ENCODE measurements at places on chromosomes 16 and 17.

- DNase-seq, result no peak
Measured at GRCh38 chr16:81996664-81997509, 14.4 kb downstream of the SDR42E1 start.

DNA sequence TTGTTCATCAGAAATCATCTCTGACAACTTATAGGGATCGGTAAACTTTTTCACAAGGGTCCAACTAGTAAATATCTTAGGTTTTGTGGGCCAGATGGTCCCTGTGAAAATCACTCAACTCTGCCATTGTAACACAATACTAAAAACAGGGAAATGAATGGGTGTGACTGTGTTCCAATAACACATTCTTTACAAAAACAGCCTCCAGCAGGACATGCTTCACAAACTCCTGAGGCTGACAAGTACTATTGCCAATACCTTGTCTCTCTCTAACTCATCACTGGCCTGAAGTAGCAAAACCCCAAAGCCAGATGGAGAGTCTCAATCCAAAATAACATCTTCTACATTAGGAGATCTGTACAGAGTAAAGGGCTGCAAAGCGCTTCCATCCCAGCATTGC, 312.3 kb downstream of the TOX3 start:
- no peak for DNase-seq

GRCh38 chr16:23452221-23452571, 793 bp downstream of the COG7 start:
- DNase-seq, result no peak

DNA sequence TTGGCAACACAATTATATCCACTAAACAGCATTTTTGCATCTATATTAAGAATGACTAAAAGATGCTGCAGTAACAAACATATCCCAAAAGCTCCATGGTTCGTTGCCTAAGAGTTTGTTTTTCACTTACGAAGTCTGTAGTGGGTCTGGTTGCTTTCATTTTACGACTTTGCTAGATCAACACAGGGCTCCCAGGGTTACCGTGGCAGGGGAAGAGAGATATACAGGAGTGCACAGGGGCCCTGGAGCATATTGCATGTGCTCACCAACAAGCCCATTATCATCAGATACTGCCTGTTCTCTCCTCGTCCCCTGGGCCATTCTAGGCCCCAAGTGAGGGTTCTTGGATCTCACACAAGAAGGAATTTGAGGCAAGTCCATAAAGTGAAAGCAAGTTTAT, 3.1 kb upstream of the MMP2 start:
- DNase-seq, result no peak

GRCh38 chr17:78082988-78083387, 45.6 kb downstream of the TMC6 start:
- no peak for DNase-seq

DNA sequence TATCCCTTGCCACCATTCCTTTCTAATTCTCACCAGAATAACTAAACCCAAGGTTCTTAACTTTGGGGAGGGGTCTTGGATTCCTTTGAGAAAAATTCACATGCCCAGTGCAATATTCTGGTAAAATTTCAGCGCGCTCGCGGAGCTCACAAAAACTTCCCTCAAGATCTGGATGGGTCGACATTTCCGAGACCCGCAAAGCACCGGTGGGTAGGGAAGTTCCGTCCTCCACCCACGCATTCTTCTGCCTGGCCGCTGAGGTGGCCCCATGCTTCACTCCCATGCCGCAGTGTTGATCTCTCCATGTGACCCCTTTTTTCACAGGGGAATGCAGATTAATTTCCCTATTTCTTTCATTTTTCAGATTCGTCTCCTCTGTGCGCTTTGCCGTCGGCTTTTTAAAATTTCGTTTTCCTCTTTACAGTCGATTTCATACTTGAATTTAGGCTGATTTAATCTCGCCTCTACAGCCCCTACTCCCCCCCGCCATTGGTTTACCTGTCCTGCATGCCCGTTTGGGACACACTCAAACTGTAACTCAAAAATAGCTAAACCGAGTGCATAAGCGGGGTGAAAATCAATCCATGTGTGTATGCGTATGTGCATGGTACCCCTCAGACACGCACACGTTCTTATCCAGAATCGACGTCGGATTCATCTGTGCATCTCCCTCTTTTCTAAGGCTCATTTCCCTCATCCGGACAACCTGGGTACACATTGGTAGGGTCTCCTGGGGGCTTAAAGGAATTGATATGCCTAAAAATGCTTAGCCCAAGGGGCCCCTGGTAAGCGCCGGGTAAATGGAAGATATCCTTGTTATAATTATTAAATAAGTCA, 1.4 kb upstream of the SP6 start:
- DNase-seq, result no peak

DNA sequence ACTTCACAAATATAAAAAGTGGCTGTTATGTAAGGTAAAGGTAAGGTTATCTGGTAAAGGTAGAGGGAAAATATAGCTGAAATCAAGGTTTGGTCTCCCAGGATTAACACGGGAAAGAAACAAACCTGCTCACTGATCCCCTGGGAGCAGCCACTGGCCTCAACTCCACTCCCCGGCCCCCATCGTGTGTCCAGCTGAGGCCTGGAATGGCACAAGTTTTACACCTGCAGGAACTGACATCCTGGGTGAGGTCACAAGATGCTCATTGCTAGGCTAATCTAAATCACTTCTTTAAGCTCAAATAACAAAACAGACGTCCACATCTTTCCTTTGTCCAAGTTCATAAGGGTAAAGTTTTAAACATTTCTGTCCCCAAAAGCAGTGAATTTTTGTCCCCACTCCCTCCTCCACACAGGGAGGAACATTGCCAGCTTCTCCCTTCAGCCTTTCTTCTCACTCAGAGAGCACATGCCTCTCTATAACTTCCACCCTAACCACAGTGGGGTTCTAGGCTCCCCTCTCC, 46.3 kb downstream of the ERN1 start:
- DNase-seq, result no peak

DNA sequence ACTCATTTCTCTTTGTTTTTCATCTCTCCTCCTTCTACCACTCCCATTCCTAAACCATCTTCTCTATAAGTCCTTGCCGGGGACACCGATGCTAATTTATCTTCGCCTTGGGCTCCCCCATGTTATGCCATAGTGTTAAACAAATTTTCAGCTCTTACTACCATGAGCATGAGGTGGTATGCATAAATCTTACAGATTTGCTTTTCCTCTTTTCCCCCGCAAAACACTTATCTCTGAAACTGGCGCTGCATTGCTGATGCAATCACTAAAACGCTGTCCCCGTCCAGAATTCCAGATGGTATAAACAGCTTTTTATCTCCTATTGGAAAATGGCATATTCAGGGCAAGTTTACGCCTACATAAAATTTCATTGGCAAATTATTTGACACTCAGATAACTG, 673.6 kb upstream of the CDH8 start:
- no peak for DNase-seq

GRCh38 chr16:4017807-4018206, 98.4 kb downstream of the ADCY9 start:
- no peak for DNase-seq

- DNase-seq, result no peak
Measured at GRCh38 chr17:41419716-41420115, 4.7 kb downstream of the KRT37 start.

DNA sequence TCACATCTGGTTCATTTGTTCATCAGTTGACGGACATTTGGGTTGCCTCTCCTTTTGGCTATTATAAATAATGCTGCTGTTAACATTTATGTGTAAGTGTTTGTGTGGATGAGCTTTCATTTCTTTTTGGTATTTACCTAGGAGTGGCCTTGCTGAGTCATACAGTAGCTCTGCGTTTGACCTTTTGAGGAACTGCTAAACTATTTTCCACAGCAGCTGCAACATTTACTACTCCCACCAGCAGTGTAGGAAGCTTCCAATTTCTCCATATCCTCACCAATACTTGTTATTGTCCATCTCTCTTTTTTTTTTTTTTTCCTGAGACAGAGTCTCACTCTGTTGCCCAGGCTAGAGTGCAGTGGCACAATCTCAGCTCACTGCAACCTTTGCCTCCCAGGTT, 20.7 kb upstream of the PLCG2 start:
- DNase-seq, result no peak

DNA sequence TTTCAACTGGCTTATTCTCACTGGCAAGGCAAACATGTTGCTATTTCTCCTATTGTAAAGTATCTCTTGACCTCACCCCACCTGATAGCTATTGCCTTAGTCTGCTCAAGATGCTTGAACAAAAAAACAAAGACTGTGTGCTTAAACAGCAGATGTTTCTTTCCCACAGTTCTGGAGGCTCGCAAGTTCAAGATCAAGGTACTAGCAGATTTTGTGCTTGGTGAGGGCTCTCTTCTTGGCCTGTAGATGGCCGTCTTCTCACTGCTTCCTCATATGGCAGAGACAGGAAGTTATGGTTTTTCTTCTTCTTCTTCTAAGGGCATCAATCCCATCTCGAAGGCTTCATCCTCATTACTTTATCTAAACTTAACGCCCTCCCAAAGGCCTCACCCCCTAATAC, 109.7 kb upstream of the CLEC3A start:
- DNase-seq, result no peak

- no peak for DNase-seq
Measured at GRCh38 chr17:27413792-27414191, 42.5 kb upstream of the KSR1 start.

DNA sequence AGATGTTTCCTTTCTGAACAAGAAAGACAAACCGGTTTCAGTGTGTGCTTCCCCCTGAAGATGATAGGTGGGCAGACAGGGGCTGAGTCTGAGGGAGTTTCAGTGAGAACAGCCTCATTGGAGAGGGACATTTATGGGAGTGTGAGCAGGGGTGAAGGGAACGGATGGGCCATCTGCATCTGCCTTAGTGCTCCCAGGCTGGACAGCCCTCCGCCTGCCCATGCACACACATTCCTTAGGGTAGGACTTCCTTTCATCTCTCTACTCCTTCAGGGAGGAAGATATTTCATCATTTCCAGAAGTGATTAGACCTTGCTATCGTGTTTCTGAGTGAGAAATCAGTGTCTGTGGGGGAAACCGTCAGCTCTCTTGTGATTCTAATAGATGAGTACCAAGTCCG, 3.8 kb downstream of the SHISA6 start:
- DNase-seq, result no peak

GRCh38 chr16:64478252-64478906, 643.5 kb downstream of the CDH11 start:
- no peak for DNase-seq

DNA sequence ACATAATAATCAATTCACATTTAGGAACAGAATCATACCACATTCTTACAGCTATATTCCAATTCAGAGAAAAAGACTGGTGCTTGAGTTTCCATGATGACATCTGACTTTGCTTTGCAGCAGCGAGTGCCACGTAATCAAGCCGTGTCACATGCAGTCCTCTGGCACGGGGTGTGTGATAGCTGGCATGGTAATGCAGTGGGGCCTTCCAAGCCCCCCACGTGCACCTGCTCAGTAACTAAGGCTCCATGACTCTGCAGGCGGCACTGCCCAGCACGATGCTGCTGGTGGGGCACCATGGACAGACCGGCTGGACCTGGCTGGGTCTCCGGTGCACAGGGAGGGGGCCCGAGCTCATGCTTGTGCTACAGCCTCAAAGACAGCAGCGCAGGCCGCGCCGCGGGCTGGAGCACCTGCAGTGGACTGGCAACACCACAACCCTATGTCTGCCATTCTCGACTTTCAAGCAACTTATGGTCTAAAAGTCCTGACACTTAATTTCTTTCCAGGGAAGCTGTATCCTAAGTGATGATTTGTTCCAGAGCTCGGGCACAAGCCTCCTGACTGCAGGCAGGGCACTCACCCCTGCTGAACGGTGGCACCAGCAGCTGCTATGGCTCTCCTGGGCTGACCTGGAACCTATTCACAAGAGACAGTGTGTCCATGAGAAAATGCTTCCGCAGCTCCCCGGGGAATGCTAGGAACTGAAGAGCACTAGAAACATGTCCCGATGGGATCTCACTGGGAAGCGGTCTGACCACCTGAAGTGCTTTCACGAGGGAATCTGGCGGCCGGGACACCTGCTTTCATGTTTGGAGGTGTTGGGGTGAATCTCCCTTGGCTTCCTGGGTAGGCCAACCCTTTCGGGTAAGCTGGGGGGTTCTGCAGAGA, 99.5 kb upstream of the DNAH17 start:
- DNase-seq, result no peak

GRCh38 chr16:86220561-86220960, 289.8 kb upstream of the FOXF1 start:
- no peak for DNase-seq

DNA sequence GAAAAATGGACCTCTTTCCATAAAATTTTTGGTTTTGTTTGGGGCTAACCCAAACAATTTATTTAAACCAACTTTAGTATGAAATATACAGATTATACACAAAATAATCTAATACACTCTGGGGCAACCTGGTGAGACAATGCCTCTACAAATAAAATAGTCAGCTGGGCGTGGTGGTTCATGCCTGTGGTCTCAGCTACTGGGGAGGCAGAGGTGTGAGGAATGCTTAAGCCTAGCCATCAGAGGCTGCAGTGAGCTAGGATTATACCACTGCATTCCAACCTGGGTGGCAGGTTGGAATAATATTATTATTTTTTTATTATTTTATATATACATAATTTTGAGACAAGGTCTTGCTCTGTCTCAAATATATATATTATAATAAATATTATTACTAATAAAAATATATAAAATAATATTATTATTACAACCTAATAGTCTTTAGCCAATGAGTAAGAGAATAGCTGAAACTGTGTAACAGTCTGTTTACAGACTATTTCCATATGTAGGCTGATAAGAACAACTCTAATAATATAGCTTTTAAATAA, 50.5 kb downstream of the GLG1 start:
- no peak for DNase-seq

DNA sequence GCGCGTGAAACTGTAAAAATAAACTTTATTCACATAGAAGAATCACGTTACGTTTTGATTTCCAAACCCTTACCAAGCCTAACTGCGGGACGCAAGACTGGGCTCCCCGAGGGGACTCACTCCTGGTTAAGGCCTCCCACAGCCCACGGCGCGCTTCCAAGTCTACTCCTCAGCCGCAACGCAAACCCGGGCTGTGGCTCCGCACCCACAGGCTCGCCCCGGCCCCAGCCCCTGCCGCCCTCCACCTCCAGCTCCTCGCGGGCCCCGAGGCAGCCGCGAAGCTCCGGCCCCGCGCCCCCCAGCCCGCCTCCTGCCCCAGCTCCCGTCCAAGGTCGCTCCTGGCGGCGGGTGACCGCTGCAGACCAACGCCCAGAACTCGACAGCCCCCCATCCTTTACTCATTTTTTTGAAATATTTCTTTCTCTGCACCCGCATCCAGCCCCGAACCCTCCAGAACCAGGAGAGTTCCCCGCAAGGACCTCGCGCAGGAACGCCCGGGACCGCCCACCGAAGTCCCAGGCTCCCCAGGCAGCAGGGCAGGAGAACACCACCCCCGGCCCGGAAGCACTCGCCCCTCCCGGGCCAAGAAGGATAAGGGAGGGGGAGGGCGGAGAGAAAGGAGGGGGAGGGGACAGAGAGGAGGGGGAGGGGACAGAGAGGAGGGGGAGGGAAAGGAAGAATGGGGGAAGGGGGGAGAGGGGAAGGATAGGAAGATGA, 912 bp downstream of the USP22 start:
- DNase-seq, result peak; percentile 58

DNA sequence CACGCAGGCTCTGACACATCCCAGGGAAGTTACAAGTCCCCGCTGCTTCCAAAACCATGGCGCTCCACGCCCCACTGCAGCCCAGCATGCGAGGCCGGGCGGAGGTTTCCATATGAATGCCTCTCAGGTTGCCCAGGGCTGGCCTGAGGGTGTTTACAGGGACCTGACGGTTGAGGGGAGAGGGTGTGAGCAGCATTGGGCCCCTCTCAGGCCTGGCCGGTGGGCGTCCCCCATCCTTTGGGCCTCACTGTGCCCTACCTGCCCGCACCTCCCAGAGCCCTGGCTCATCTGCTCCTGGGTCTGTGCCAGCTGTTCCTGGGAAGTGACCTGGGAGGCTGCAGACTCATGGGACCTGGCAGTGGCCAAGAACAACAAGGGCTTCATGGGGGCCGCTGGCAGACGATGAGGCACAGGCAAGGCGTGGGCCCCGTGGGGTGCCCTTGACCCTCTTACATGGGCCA, 173.5 kb downstream of the C16orf95 start:
- DNase-seq, result no peak
